Activated CD8-positive, alpha-beta memory T cell treated with anti-CD3 and anti-CD28 coated beads, Interleukin-2, amount 50 U/mL, for 4 hours (primary cell): ENCODE measurements at places on chromosomes 7 and 10.
A peak's percentile ranks its signal among the peaks of the same experiment; 100 is the strongest.

DNA sequence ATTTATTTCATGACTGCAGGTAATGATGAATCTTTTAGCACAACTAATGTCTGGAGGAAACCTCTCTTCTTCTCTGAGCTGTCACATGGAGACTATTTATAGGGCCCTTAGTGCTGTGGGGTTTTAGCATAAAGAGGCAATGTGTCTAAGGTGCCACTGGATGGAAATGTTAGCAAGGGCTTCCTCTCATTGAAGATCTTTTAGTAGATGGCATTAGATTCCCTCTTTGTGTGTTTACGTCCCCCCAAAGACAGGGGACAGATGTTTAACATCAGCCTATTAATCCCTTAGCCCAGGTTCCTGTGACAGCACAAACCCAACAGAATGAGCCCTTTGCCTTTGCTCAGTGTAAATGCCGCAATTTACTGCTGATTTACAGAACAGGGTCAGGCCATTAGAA, 208.6 kb downstream of the SKAP2 start:
- no peak for DNase-seq

DNA sequence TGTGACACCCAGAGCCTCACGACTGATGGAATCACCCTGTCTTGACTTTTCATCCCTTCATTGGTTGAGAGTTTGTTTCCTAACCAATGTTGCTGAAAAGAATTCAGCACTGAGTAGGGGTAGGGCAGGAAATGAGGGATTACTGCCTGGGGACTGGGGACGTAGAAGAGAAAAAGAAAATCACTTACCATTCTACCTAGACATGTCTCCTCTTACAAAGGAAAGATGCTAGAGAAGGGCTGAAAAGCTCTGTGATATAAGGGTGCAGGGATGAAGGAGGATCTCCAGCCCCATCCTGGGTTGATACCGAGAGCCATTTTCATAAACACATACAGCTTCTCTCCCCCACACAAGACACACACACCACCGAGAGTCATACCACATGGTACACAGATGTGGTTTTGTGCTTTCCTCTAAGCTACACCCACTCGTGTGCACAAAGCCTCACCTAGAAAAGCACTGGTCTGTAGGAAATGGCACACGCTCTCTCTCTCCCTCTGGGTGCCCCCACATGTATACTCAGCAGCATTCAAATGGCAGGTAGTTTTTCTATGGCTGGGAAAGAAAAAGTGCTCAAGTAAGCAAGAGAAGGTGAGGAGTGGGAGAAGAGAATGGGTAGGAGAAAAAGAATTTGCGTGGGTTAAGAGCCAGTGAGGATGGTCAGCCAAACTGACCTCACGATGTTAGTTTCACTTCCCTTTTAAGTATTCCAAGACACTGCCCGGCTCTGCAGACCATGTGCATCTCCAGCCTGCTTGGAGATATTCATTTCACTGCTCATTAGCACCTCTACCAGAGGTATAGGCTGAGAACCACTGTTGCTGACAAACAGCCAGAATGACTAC, 85.8 kb downstream of the CALD1 start:
- peak; percentile 20 for DNase-seq

- DNase-seq, result no peak
Measured at GRCh38 chr7:15087771-15088170, 185.2 kb upstream of the DGKB start.

DNA sequence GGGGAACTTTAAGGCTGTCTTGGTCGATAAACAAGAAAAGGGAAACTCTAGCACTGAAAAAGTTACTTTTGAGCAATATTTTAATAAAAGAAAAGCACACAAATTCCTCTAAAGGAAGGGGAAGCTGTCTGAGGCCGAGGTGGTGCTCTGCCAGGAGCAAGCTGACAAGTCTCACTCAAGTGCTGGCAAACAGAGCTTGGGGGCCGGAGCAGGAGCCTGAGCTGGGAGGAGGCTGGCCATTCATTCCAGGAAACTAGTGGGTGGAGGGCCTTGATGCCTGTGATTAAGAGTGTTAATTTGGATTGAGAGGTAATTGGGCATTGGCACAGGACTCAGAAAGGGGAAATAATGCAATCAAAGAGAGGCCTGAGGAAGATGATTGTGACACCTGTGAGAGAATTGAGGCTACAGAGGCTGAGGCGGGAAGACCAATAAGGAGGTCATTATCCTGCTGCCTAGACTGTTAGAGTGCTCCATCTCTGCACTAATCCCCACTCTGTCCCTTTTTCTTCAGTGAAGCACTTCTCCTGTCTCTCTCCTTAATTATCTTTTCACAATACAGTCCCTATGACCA, 154.9 kb upstream of the COL1A2 start:
- DNase-seq, result no peak

DNA sequence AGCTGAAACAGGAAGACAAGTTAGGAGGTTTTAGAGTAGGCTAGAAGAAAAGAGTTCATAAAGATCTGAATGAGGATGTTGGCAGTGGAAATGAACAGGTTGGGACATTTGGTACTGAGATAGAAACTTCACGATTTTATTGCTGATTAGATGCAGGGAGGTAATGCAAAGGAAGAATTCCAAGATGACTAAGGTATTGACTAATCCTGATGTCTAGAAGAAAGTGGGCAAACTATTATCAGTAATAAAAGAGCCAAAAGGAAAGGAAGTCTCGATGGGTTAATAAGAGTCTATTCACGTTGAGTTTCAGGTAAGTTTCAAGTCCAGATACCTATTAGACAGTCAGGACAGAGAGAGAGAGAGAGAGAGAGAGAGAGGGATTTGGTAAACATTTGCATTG, 631.3 kb upstream of the LRRTM3 start:
- no peak for DNase-seq

- no peak for DNase-seq
Measured at GRCh38 chr7:20188567-20188966, 28.6 kb downstream of the MACC1 start.

DNA sequence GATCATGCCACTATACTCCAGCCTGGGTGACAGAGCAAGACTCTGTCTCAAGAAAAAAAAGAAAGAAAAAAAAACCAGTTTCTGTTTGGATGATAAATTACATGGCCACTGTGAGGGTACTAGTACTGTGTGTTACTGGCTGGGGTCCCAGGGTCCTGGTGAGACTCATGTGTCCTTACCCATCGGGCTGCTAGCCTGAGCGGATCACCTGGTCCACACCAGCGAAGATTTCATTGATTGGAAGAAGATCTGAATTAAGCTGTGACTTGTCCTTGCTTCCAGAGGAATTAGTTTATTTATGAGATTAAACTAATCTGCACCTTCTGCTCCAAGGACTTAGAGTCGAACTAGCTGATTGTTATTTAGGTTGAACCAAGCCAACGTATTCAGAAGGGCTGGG, 40.0 kb upstream of the BAMBI start:
- no peak for DNase-seq

DNA sequence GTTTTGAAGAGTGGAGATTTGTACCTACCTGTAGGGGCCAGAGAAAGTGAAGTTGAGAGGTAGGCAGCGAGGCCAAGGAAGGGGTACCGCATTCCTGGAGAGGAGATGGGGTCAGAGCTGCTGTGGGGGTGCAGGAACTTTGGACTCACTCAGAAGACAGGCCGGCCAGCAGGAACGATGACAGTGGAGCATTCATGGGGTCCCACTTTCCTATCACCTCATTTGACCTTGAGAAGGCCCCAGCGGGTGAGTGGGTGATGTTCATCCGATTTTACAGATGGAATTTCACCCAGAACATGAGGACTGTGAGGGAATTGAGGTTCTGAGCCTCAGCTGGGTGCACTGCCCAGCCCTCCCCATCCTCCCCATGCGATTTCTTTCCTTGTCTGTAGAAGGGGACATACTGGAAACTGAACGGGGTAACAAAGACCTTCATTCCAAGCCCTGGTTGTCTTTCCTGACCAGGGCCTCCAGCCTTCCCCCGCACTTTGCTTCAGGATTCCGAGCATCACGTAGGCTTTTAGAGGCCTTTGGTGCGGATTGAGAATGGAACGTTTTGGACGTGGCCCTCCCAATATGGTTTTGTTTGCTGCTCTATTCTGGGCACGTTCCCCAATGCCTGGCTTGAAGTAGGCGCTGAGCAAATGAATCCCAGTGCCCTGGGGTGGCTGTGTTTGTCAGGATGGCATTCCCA, 87.3 kb downstream of the ADCY1 start:
- DNase-seq, result no peak

DNA sequence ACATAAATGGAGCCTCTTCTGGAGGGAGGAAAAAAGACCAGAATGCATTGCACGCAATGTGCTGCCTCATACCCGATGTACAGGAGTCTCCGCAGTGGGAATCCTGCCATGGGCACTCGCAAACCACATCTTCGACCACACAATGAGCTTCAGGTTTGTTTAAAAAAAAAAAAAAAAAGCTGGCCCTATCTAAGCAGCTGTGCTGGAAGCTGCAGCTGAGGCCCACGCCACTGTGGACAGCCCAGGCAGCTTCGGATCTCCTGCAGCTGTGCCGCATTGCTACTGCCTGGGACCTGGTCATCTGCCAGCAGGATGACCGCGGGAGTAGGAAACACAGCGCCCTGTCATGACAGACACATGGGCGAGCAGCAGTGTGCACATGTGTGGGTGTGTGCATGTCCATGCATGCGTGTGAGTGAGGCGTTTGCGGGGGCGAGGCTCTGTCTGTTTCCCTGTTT, 26.0 kb downstream of the EN2 start:
- DNase-seq, result no peak

- DNase-seq, result no peak
Measured at GRCh38 chr7:81761821-81762220, 8.0 kb downstream of the HGF start.

- no peak for DNase-seq
Measured at GRCh38 chr7:959271-959670, 4.8 kb upstream of the ADAP1 start.

GRCh38 chr10:110852255-110852896, 19.4 kb upstream of the PDCD4 start:
- DNase-seq, result no peak

DNA sequence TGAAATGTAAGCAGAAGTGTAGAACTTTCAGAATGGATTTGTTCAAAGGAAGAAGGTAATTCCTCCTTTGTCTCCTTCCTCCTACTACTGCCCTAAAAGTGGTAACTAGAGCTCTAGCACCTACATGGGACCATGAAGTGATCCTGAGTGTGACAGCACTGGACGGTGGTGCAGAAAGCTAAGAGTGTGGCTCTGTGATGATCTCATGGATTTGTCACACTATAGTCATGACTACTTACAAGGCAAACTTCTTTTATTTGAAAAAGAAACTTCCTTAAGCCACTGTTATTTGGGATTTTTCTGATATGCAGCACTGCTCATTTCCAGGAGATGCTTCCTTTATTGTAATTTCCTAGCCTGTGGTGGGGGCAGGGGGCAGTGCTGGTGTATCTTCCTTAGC, 5.8 kb upstream of the FHIP2A start:
- DNase-seq, result no peak

DNA sequence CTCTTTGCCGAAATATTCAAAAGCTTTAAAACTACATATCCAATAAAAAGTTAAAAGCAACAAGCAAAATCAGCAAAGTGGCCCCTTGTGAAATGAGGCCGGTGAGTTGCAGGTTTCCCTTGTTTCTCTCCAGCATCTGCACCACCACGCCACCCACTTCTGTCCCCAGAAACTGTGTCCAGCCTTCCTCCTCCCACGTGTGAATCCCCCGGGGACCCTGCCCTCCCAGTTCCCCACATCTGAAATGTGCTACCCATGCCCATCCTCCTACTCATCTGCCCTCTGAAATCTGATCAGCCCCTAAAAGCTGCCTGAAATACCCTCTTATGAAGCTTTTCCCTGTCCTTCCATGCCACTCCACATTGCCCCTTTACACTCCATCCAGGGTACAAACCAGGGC, 3.8 kb downstream of the ALOX5 start:
- DNase-seq, result no peak

DNA sequence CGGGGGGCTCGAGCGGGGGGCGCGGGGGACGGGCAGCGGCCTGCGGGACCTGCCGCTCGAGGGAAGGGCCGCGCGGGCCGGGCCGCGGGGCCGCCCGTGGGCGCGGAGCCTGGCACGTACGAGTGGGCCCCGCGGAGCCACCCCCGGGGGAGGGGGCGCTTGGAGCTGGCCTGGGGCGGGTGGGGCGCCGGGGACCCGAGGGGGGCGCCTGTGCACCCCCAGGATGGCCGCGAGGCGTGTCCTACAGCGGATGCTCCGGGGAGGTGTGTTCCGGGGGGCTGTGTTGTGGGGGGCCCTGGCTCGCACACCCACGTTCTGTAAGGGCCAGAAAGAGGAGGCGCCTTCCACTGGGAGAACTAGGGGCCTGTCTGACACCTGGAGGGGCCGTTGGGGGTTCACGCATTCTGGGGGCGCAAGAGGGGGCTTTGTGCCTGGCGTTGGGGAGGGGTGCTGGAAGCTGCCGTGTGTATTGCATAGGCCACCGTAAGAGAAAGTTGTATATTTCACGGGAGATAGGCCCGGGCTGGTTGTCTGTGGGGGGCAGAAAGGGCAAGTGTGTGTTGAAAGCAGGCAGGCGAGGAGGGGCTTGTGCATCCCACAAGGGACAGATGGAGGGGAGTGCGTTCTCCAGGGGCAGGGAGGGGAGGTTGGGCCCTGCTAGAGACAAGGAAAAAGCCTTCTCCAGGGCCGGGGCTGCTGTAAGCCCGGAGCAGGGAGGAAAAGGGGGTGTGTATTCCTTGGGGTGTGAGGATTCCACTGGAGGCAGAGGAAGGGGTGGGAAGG, 663 bp downstream of the VPS37D start:
- no peak for DNase-seq

GRCh38 chr10:69474742-69475432, 23.6 kb downstream of the TSPAN15 start:
- no peak for DNase-seq

- DNase-seq, result no peak
Measured at GRCh38 chr10:124739986-124740368, 4.2 kb downstream of the FAM53B start.

- DNase-seq, result no peak
Measured at GRCh38 chr10:128850647-128851046, 616.4 kb upstream of the MGMT start.

- DNase-seq, result no peak
Measured at GRCh38 chr10:131034451-131034850, 277.1 kb downstream of the TCERG1L start.

GRCh38 chr10:7593063-7593462, 73.7 kb downstream of the ITIH5 start:
- DNase-seq, result no peak

DNA sequence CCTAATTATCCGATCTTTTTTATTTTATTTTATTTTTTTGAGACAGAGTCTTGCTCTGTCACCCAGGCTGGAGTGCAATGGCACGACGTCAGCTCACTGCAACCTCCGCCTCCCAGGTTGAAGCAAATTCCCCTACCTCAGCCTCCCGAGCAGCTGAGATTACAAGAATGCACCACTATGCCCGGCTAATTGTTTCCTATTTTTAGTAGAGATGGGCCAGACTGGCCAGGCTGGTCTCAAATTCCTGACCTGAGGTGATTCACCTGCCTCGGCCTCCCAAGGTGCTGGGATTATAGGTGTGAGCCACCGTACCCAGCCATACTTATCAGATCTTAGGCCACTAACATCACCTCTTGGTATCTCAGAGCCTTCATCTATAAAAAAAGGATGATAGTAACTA, 4.9 kb downstream of the SLC25A13 start:
- no peak for DNase-seq

- DNase-seq, result no peak
Measured at GRCh38 chr10:13555884-13556510, 27.2 kb upstream of the BEND7 start.
